H1 (cell line): ENCODE measurements at places on chromosomes 5 and 9.

DNA sequence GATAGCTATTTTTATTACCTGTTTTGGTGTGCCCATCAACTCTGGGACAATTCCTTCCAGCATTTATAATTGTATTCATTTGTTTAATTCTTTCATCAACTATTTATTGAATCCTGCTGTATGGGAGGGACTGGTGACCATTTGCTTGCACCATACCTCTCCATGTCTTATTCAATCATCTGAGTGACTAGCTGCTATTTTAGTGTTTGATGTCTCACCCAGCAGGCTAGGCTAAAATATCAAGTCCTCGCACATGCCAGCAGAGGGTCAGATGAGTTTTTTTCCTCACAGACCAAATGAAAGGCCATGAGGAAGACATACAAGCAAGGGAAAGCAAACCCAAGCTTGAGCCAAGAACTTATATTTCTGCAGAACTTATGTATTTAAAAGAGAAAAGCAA is 63.9 kb downstream of the CETN3 start:
- no peak for DNase-seq

DNA sequence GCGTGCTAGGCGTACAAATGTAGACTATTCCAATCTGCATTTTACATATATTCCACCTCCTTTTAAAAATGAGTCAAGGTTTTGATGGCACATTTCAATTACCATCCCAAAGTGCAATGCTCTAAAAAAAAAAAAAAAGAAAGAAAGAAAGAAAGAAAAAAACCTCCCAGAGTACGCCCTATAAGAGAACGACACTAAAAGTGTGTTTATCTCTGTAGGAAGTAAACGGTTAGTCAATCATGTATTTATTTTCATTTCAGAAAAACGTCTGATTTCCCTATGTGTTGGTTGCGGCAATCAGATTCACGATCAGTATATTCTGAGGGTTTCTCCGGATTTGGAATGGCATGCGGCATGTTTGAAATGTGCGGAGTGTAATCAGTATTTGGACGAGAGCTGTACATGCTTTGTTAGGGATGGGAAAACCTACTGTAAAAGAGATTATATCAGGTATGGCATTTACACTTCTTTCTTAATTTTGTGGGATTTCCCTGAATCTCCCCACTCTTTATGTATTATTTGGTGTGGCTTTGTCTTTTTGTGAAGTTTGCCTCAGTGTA is 1.1 kb downstream of the ISL1 start:
- DNase-seq = no peak

GRCh38 chr5:180201051-180201987 is 7.7 kb downstream of the RASGEF1C start:
- DNase-seq = peak; percentile 88

- no peak for DNase-seq
Measured at GRCh38 chr9:1102642-1102970, 52.4 kb downstream of the DMRT2 start.

DNA sequence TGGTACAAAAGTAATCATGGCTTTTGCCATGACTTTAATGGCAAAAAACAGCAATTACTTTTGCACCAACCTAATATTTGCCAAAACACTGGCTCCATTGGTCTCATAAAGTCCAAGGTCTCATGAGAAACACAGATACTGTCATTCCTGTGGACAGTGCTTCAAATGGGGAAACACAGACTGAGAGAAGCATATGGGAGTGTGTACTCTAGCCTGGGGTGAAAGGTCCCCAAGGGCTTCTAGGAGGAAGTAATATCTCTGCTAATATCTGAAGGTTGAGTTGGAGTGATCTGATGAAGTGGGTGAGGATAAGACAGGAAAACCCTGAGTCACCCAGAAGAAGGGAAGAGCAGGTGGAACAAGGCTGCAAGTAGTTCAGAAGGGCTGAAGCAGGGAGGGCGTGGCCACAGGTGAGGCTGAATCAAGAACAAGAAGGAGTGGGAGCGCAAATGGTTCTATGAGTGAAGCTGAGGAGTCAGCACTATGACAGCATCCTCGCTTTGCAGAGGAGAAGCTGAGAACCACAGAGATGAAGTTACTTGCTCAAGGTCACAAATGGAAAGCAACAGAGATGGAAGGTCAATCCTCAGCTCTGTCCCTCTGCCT is 164.1 kb downstream of the ASTN2 start:
- no peak for DNase-seq

DNA sequence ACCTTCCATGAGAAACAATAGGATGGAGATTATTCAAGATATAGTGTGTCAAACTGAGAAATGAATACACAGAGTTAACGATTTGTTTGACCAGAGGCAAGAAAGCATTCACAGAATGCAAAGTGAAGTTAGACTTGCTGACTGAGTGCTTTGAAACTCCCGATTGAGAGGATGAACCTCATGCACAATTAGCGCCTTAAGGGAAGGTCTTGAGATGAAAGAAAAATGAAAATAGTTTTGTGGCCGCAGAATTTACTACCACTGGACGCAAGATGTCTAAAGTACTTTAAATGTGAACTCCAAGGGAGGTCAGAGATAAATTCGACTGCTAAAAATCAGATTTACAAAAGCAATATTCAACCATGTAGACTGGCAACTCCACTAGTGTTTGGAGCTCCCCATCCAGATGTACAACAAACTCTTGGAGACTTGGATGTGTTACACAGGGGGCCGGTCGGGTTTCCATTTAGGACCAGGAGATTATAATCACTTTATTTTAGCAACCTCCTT is 707 bp upstream of the RIMOC1 start:
- DNase-seq = no peak

DNA sequence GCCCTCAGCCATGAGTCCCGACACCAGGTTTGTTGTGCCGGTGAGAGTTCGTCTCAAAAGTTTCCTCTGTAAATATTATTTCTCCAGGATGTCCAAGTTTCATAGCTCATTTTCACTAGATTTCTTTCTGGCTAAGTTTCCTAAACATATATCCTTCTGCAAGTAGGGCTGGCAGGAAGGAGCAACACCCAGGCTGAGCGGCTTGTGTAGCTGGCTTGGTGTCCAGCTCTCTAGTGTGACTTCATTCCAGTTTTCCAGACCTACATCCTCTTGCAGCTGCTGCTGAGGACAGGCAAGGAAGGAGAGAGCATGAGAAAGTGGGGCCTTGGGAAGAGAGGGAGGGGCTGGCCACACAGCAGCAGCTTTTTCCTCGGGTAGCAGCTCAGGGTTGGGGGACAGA is 80.3 kb downstream of the FGF1 start:
- DNase-seq = no peak

- no peak for DNase-seq
Measured at GRCh38 chr9:79580055-79580454, 8.3 kb downstream of the TLE4 start.
